ENCODE measurements at places on chromosomes 5 and 9. TPM values are rescaled to one million over a fixed set of nuclear protein-coding genes. Genes with fewer than 3 reads are reported as not detected.

The PCDHA9 gene
- total RNA-seq = not detected

The CCDC192 gene
- total RNA-seq = not detected

The FOXD4L5 gene
- not detected for total RNA-seq

The C5orf58 gene
- not detected for total RNA-seq

The EMB gene
- total RNA-seq = 195 TPM

The LAMC3 gene
- total RNA-seq = 0.99 TPM

The DAB2IP gene
- total RNA-seq = not detected

The GARNL3 gene
- 4.3 TPM for total RNA-seq

The PCDHGA5 gene
- not detected for total RNA-seq

The LIX1 gene
- total RNA-seq = not detected

The TRIO gene
- total RNA-seq = 7.6 TPM
